Activated CD8-positive, alpha-beta memory T cell treated with anti-CD3 and anti-CD28 coated beads, Interleukin-2, amount 10 ng/mL, durations not matched to agents 7 days and 5 days (primary cell): ENCODE measurements at places on chromosomes 13 and 19. TPM values are rescaled to one million over a fixed set of nuclear protein-coding genes. Genes with fewer than 3 reads are reported as not detected.

Gene ZNF540
- total RNA-seq = 1.5 TPM

Gene PLEKHF1
- total RNA-seq = 64.1 TPM

Gene PEAK3
- total RNA-seq = not detected

Gene ALG11
- 28.9 TPM for total RNA-seq

Gene SLC10A2
- total RNA-seq = not detected

Gene PDE4C
- total RNA-seq = 0.14 TPM

Gene PRDX2
- 168 TPM for total RNA-seq

Gene CRLF1
- total RNA-seq = not detected

Gene CCDC124
- total RNA-seq = 101 TPM

Gene CD79A
- total RNA-seq = 4.0 TPM

Gene CYP4F12
- 0.19 TPM for total RNA-seq

Gene FBL
- total RNA-seq = 374 TPM

Gene A1BG
- 12.2 TPM for total RNA-seq

Gene DEDD2
- total RNA-seq = 40.7 TPM

Gene RPS19
- 3,310 TPM for total RNA-seq

Gene LAIR1
- 71.6 TPM for total RNA-seq

Gene POLD1
- 215 TPM for total RNA-seq

Gene C19orf33
- not detected for total RNA-seq
